BJ (cell line): ENCODE measurements at places on chromosomes 13 and 19.

GRCh38 chr19:5738423-5738822 lies 18.0 kb downstream of the CATSPERD start:
- DNase-seq = no peak

- DNase-seq = no peak
Measured at GRCh38 chr13:80705371-80706163, 364.6 kb upstream of the SPRY2 start.

DNA sequence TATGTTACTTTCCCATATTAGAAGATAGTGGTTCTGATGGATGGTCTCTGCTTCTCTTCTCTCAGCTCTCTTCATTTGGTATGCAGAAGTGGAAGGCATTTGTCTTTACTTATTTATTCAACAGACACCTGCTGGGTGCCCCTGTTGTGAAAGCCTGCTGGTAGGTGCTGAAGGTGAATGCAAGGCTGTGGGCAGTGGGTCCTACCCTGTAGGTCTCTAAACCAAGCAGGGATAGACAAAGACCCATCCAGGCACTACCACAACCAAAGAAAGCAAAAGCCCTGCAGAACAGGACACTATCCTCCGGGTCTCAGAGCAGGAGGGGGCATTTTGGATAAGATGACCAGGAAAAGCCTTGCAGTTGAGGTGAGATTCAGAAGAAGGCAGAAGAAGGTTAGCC lies 106.1 kb downstream of the STARD13 start:
- DNase-seq = no peak

DNA sequence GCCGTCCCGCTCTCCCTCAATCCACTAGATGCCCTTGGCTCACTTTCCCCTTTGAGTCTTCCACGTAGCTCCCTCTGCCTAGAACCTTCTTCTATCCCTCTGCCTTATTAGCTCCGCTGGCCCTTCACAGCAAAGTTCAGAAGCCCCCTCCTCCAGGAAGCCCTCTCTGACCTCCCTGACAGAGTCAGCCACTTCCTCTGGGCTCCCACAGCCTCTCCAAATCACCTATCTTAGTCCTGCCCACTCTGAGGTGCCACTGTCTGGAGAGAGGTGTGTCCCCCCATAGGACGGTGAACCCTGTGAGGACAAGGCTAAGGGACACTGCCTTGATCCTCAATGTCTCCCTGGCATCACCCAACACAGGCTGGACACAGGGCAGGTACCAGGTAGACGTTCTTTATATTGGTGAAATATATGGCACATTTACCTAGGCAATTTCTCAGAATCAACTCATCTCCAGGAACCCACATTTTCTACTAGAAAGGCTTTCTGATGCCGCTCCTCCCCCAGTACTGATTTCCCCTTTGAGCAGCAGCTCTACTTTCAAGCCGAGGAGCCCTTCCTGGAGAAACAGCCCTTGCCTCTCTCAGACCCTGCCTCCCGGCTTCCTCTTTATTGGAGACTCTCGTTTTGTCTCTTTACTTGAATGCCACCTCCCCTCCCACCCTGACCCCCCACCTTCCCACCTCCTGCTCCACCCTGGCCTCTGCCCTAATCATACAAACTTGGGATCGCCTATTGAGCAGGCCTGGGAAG lies 3.4 kb upstream of the TGFB1 start:
- no peak for DNase-seq

DNA sequence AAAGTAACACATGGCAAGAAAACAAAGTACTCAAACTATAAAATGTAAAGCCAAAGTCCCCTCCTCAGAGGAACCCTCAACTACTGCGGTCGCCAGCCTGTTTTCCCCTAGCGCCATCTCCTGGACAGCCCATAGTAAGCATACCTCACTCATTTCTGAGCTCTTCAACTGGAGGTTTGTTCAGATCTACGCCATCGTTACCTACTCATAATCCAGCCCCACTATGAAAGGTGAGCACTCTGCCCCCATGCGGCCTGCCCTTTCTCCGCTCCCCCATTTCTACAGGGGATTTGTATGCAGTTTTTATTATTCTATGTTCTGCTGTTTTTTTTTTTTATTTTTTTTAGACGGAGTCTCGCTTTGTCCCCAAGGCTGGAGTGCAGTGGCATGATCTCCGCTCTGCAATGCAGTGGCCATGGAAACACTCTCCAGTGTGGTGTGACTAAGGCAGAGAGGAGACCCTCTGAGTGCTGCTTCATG lies 26.2 kb downstream of the OPA3 start:
- DNase-seq = no peak

DNA sequence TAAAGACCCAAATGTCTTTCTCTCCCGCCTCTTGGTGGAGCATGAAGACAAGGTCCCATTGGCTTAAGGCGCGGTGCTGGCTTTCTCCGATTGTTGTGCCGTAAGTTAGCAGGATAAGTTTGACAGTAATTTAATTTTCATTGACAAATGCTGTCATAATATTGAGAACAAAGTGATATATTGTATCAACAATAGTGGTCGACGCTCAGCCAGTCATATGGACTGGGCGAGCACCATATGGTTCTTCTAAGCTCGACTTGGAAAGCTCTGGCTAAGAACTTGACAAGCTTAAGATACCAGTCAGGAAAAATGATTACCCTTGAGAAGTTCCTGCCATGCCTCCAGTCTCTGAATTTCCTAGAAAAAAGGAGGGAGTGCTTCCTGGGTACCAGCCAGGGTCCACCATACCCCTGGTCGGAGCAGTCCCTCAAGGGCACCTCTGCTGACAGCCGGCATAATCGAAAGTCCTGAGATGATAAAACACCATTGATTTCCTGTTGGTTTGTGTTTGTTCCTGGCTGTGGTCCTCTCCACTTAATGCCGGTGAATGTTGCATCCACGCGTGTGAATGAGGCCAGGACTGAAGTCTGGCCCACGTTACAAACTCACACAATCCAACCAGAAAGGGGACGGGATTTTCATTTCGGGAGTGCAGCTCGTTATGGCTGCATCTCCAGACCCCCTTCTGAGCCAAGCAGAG lies 262.1 kb downstream of the ZNF536 start:
- DNase-seq = no peak

- DNase-seq = no peak
Measured at GRCh38 chr19:29404015-29404414, 121.8 kb upstream of the VSTM2B start.

DNA sequence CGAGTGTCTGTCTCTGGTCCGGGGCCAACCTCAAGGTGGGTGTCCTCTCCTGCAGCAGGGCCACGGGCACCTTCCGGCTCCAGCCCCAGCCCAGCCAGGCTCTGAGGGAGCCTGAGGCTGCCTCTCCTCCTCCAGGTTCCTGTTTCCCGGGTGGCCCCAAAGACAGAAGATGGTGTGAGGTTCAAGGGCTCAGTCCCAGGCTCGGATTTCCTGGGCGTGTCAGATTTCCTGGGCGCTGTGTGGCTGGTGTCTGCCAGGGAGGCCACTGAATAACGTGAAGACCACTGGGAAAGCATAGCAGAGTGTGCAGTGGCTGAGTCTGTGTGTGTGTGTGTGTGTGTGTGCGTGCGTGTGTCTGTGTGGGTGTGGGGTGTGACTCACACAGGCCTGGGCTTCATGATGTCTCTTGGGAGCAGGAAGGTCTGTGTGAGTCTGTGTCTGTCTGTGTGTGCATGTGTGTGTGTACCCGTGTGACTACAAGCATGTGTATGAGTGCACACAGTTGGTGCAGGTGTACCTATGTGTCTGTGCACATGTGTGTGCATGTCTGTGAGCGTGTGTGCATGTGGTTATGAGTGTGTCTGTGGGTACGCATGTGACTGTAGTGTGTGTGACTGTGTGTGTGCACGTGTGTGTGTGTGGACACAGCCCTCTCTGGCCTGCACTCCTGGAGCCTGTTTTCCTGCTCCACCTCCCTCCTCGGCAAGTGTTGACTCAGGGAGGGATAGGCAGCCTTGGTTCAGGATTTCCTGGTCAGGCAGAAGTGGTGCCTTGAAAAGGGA lies 28.3 kb downstream of the CEBPA start:
- DNase-seq = peak; percentile 29

GRCh38 chr13:106796280-106797047 lies 228.5 kb upstream of the ARGLU1 start:
- no peak for DNase-seq

- no peak for DNase-seq
Measured at GRCh38 chr19:7911508-7912143, 3.0 kb upstream of the TGFBR3L start.

- DNase-seq = no peak
Measured at GRCh38 chr13:100128373-100128772, 39.5 kb downstream of the PCCA start.
